ENCODE measurements at places on chromosomes 5 and 9.

GRCh38 chr5:125987677-125988255 lies 435.4 kb upstream of the GRAMD2B start:
- no peak for DNase-seq

DNA sequence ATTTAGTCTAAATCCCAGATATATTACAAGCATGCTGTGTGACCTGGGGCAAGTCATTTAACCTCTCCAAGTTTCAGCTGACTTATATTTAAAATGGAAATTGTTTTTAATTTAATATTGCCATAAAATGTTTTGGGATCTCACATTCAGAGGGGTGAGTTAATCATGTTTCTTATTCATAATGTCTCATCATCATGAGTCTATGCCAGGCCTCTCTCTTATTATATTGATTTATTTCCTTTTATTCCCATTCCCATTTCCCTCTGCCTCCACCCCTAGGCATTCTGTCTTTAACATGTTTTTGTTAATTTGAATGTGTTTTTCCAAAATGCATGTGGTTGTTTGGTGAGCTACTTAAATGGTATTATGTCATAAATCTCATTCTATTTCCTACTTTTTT lies 39.0 kb upstream of the TTC1 start:
- no peak for DNase-seq

- DNase-seq: no peak
These were observed 42.6 kb upstream of the ADRA1B start for GRCh38 chr5:159873680-159874079.

DNA sequence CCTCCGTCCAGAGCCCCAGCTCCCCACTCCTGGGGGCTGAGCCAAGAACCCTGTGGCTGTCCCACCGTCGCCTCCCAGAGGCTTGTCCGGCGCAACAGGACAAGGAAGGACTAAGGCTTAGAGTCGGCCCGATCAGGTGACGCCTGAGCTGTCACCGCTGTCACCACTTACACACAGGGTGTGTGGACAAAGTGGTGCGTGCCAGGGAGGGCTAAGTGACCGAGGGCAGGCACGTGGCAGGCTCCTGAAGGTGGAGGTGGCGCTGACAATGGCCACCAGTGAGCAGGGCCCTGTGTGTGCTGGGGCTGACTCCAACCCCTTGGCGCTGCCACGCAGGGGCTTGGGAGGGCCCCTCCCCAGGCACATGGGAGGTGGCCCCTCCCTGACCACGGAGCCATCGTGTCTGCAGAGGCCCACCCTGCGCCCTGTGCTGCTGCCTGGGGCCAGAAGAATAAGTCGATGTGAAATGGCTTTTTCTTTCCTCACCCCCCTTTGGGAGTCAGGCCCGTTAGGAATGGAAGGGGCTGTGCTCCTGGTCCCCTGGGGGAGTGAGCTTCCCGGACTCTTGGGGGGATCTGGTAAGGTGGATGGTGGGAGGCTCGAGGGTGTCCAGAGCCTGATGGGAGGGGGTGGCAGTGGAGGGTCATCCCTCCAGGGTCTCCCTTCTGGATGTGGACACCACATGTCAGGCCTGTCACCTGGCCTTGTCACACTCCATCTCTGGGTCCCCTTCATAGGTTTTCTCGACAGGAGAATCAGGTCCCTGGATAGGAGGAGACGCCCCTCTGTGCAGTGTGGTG lies 2.6 kb upstream of the GPSM1 start:
- DNase-seq: no peak

DNA sequence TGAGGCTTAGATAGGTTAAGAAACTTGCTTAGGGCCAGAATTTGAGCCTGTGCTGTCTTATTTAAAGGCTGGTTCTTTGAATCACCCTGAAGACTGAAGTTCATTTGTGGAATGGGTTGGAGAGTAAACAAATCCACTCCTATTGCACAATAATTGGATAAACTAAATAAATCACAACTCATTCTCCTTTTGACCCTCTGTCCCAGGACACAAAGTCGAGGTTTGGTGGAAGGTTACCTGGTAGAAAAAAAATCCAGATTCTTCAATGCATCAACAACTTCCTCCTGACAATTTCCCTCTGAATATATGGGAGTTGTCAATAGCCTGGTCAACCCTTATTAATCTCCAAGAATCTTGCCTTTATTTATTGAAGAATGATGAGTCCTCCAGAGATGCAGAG lies 28.9 kb downstream of the TBC1D2 start:
- no peak for DNase-seq

- DNase-seq: no peak
These were observed 55.3 kb downstream of the MAPKAP1 start for GRCh38 chr9:125651576-125652232.

DNA sequence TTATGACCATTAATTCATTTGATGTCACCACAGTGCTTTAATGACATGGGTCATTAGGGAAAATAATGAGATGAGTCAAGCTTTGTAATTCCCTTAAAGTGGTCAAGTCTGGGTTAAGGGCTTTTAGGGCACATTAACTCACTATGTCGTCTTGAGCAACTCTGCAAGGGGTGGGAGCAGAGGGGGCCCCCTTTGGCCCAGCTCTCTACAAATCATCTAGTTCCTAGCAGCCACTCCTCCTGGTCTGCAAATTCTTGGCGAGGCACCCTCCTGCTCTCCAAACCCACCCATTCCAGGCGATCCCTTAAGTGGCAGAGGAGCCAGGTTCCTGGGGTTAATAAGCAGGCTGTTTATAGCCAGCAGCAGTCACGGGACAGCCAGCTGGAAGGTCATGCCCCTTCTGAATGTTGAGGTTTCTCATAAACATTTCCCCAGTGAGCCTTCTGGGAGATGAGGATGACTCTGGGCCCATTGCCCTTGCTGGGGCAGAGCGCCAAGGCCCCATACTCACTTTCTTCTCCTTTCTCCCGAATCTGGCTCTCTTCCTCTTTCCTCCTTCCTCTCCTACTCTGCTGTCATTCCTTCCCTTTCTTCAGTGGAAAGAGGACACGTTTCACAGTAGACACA lies 14.3 kb upstream of the GPX3 start:
- no peak for DNase-seq

- no peak for DNase-seq
These were observed 119.0 kb downstream of the ZCCHC7 start for GRCh38 chr9:37239224-37239859.

DNA sequence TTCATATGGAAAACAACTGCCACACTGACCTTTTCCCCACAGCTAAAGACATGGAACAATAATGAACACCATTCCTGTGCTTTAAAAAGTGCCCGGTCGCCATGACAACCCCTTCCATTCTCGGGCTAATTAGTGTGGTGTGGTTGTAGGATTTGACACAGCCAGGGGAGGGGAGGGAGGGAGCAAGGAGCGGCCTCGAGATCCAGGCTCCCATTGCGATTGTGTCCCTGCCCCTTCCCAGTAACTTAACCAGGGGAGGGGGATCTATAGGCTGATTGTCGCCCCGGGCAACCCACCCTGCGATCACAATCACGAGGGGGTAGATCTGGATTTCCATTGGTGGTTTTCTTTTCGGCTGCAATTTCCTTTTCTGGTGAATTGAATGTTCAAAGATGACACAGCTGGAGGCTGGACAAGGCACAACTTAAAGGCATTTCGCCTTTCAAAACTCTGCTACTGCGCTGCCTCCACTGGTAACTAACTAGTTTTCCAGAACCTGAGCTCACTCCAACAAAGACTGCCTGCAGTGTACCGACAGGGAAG lies 96.7 kb upstream of the RETREG1 start:
- no peak for DNase-seq

- DNase-seq: no peak
These were observed 17.1 kb upstream of the SPOUT1 start for GRCh38 chr9:128846680-128847030.
